Cerebellum (tissue), 4 donors: ENCODE measurements at places on chromosomes 11 and 22. TPM values are rescaled to one million over a fixed set of nuclear protein-coding genes. Genes with fewer than 3 reads are reported as not detected.

Gene INS
- total RNA-seq: not detected

DNA sequence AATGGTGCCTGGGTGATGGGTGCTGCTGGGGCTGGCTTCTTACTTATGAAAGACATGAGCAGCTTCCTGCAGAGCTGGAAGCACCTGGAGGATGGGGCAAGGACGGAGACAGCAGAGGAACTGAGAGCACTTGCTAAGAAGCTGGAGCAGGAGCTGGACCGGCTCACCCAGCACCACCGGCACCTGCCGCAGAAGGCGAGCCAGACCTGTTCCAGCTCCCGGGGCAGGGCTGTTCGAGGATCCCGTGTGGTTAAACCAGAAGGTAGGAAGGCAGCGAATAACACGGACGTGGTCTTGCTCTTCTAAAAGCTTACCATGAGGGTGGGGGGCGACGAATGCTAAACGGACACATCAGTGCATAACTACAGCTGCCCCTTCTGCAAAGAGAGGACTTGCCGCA, 9.3 kb downstream of the APOL5 start:
- peak; percentile 17 for DNase-seq

DNA sequence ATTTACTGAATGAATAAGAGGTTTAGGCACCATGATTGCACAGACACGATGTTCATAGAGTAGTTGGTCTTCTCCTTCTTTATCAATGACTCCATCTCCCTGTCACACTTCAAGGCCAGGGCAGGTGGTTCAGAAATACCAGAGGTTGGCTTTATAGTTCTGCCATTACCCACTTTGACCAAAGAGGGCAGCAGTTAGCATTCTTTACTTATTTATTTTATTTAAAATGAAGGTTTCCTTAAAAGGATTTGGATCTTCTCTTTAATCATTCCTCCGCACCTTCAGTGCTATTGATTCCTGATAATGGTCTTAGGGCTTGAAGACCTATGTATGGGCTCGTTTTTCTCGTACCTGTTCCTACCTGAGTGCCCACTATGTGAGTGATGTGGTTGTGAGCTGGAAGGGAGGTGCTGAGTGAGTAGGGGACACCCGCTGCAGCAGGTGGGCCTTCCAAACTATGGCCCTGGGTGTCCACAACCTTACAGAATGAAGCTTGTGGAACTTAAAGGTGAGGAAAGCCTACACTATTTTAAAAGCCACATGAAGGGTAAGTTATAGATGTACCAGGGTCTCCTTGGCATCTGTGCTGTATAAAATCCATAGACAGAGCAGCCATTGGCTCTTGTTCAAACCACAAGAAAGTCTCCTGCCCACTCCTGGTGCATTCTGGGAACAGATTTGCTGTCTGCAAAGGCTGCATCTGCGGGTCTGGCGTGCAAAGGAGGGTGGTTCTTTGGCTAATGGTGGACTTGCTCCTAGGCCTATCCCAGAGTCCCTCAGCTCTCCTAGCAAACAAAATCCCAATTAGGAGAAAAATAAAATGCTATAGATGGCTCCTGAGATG, 35.0 kb downstream of the TIMP3 start:
- DNase-seq: no peak

Gene PDGFD
- total RNA-seq: 4.8 TPM

- no peak for DNase-seq
Observed at GRCh38 chr11:106001304-106002012, 20.6 kb downstream of the MSANTD4 start.

DNA sequence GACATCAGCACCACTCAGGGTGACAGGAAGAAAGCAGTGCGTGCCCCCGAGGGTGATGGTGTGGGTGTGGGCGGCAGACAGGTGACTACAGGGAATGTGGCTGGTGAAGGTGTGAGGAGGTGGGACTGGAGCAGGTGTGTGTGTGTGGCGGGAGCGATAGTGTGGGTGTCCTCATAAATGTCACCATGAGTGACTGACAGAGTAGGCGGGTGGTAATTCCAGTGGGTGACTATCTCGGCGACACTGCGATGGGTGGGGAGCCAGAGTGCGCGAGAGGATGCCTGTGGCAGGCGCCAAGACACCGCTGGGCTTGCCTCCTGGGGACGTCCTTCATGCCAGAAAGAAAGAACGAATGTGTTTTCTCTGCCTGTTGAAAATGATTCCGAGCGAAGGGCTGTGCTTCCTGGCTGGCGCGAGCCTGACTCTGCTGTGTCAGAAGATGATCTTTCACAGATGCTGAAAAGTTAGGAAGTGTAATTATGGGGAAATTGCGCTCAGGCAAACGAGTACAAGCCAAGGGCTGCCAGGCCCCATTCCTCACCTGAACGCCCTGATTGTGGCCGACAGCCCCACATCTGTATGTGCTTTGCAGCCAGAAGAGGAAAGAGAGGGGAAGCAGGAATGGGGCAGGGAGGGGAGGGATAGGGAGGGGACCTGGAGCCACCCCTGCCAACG, 98.8 kb upstream of the CD82 start:
- DNase-seq: no peak

DNA sequence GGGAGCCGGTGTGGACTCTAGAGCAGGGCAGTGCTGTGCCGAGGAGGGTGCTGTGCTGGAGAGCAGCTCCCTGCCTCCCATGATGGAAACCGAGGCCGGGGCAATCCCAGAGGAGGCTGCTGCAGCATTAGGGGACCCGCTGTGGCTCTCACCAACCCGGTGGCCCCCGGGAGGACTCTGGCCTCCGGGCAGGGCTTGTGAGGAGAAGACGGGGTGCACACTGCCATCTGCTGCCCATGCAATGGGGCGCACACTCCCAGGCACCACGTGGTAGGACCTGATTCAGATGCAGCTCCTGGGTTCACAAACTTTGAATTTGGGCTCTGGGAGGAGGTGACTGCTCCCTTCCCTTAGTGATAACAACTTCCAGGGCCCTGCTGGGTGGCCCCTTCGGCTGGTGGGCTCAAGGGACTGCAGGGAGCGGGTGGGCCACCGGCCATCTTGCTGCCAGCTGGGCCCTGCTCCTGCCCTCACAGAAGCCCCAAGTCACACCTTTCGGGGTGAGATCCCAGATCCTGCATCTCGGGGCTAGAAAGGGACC, 93.8 kb upstream of the FGF3 start:
- DNase-seq: no peak

GRCh38 chr11:3196161-3197043, 22.2 kb downstream of the MRGPRG start:
- no peak for DNase-seq

Gene OR52N2
- total RNA-seq: not detected

DNA sequence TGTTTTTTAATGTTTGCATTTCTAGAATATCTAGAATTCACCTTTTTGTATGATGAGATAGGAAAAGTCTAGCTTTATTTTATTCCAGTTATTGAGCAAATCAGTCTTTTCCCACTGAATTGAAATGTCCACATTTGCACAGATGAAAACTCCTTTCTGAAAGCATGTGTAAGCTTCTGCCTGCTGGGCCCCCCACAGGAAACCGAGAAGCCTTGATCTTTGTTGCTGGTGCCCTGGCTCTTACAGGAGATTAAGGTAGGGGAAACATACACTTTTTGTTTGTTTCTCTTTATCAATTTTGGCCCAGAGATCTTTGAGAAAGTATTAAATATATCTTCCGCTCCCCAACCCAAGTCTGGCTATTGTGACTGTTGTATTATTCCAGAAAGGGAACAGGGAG, 87.2 kb upstream of the GNAZ start:
- no peak for DNase-seq

- no peak for DNase-seq
Observed at GRCh38 chr11:108524422-108524821, 26.2 kb upstream of the POGLUT3 start.

GRCh38 chr11:69327741-69328191, 33.8 kb downstream of the MYEOV start:
- DNase-seq: no peak

- DNase-seq: no peak
Observed at GRCh38 chr22:26660961-26661578, 3.7 kb downstream of the MIAT start.

Gene GUCY1A2
- total RNA-seq: 59.4 TPM
